ENCODE measurements at places on chromosomes 12 and 14. TPM values are rescaled to one million over a fixed set of nuclear protein-coding genes. Genes with fewer than 3 reads are reported as not detected.

The TMPO gene
- total RNA-seq: 60.1 TPM

The ARHGEF25 gene
- 0.43 TPM for total RNA-seq

The PTHLH gene
- total RNA-seq: 43.7 TPM

The VASH1 gene
- total RNA-seq: 0.85 TPM

The NOVA1 gene
- total RNA-seq: not detected

The OTUB2 gene
- total RNA-seq: 2.7 TPM

The LALBA gene
- not detected for total RNA-seq

The MYO1H gene
- under 0.01 TPM for total RNA-seq

The HSPB8 gene
- total RNA-seq: 2.7 TPM
